ENCODE measurements at places on chromosomes 1 and 21.
A peak's percentile ranks its signal among the peaks of the same experiment; 100 is the strongest.

DNA sequence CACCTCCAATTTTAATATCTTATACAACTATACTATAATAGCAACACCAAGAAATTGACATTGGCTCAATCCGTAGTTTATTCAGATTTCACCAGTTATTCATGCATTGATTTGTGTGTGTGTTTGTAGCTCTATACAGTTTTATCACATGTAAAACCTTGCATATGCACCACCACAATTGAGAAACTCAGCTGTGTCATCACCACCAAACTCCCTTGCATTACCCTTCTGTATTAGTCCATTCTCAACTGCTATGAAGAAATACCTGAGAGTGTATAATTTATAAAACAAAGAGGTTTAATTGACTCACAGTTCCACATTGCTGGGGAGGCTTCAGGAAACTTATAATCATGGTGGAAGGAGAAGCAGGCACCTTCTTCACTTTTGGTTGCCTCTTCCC lies 162.1 kb downstream of the PATJ start:
- no peak for DNase-seq

- DNase-seq, result no peak
These were observed 14.3 kb upstream of the COX20 start for GRCh38 chr1:244821134-244821533.

GRCh38 chr1:200525090-200525987 lies 95.2 kb downstream of the KIF14 start:
- no peak for DNase-seq

DNA sequence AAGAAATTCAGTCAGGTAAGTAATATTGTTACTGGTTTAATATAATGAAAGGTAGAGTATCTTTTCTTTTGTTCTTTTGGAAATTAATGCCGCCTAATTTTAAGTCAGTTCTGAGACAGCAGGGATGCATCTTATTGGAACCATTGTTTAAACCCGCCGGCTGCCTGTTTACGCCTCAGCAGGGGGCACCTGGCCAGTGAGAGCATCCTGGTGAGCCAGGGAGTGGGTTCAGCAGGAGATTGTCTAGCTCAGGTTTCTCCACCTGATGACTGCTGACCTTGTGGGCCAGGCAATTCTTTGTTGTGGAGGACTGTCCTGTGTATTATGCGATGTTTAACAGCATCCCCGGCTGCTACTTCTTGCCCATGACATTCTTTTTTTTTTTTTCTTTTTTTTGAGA lies 30.2 kb downstream of the CHAF1B start:
- DNase-seq, result no peak

- no peak for DNase-seq
These were observed 31.1 kb downstream of the BCAS2 start for GRCh38 chr1:114550336-114550735.

DNA sequence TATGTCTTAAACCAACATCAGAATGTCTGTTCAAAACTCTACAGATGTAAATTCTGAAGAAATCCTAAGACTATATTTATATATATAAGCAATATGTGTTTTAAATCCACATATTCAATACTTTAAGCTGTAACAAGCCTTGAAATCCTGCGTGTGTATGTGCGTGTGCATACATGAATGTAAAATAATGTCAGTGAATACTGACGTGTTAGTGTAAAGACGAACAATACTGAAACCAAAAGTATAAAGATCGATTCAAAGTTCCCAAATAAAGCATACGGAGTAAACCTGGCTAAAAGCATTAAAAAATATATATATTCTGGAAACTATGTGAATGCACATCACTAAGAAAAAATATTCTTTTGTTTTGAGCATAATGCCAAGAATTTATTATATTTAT lies 668.6 kb upstream of the NCAM2 start:
- no peak for DNase-seq

- DNase-seq, result no peak
These were observed 5.1 kb upstream of the NAV1 start for GRCh38 chr1:201533836-201534235.

- no peak for DNase-seq
These were observed 45.8 kb upstream of the FMOD start for GRCh38 chr1:203396595-203397194.

GRCh38 chr1:21931171-21932093 lies 5.7 kb downstream of the HSPG2 start:
- no peak for DNase-seq

DNA sequence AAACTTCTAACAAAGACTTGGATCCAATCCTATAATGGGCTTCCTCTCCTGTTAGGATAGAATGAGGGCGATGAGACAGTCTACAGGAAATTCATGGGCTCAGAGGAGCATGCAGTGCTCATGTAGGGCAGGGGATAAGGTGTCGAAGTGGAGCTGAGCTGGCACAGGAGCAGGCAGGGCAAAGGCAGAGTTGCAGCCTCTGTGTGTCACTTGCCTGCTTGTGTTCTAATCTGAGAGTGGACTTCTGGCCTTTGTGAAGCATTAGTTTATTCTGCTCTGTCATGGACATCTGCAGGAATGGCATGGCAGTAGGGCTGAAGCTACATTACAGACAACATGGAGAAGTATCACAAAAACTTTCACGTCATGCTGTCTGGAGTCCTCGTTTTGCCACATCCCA lies 32.6 kb downstream of the LHX8 start:
- no peak for DNase-seq

GRCh38 chr1:93732514-93732913 lies 50.9 kb upstream of the BCAR3 start:
- no peak for DNase-seq

DNA sequence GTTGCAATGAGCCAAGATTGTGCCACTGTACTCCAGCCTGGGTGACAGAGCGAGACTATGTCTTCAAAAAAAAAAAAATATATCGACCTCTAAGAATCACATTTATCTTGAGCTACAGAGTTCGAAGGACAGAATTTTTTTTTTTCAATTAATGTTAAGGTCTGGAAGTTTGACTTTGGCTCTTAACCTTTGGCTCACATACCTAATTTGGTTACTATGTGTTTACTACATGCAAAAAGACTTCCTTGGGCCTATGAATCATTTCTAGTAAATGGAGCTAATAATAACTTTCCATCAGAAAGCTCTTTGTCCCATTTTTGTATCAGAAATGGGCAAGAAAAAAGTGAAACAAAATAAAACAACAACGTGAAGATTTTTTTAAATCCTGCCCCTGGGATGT lies 351.2 kb downstream of the SMYD3 start:
- DNase-seq, result no peak

DNA sequence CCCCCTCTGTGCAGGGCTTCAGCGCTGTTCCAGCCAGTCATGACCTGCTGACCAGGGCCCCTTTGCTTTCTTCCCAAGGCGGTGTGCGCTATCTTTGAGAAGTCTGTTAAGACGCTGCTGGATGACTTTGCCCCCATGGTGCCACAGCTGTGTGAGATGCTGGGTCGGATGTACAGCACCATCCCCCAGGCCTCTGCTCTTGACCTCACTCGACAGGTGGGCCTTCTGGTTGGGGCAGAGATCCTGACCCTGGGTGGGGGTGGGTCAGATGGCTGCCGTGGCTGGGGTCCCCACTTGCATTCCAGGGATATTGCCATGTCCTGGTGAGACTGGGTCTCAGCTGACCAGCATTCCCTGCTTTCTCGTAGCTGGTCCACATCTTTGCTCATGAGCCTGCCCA lies 9.0 kb upstream of the DPH2 start:
- DNase-seq, result no peak

DNA sequence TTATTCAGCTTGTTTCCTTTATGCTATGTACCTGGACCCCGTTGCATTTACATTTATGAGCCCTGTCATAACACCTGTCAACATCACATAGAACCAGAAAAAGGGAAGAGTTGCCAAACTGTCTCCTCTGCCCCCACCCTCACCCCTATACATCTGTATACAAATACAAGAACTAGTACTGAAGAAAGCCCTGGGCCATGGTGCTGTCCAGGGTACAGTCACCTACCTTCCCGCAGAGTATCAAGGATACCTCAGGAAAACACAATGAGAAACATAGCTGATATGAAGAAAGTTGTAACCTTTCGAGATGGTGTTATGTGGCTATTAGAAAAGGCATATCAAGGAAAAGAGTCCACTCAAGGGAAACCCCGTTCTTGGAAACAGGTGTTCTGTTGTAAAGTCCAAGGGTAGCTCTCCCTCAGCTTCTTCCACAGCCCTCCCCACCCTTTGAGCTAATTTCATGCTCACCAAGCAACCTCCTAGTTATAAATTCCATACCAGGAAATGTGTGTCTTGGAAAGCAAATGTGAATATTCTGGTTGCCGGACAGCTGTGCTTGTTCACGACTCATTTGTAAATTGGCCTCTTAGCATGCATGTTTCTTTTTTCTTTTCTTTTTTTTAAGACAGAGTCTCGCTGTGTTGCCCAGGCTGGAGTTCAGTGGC lies 16.7 kb upstream of the AVPR1B start:
- DNase-seq, result no peak

DNA sequence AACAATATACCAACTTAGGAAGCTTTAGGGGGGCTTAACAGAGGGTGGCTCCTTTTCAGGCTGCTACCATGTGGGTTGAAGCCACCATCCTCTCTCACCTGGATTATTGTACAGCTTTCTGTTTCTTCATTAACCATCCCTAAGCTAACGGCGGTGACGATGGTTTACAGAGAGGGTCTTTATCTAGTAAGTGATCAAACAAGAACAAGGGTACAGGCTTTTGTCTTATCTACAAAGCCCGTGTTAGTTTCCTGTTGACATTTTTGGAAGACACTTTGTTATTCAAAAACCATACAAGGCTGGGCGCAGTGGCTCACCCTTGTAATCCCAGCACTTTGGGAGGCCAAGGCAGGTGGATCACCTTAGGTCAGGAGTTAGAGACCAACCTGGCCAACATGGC lies 20.4 kb downstream of the SLC25A33 start:
- DNase-seq, result no peak

DNA sequence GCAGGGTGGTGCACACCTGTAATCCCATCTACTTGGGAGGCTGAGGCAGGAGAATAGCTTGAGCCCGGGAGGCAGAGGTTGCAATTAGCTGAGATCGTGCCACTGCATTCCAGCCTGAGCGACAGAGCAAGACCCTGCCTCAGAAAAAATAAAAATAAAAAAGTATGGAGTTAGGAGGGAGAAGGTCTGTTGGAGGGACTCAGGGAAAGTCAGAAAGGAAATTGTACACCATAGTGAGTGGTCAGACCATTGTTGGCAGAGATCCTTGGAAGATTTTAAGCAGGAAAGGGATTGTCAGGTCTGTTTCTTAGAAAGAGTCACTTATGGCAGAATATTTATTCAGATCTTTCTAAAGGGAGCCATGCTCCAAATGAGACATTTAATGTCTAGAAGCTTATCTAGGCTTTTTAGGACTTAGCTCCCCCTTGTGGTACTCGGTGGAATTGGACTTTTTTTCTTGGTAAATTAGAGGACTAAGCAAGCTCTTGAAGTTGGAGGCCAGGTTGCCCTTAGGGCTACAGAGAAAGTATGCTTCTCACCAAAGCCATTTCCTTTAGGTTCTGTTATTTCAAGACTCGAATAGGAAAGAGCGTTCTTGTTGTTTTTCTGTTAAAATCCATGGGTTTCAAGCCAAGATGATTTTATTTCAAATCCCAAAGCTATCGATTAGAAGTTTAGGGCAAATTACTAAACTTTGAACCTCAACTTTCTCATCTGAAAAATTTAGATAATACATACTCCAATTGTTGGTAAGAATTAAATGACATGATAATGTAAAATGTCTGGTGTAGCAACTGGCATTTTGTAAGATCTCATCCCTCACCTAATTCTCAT lies 16.5 kb downstream of the MIA3 start:
- DNase-seq, result no peak

DNA sequence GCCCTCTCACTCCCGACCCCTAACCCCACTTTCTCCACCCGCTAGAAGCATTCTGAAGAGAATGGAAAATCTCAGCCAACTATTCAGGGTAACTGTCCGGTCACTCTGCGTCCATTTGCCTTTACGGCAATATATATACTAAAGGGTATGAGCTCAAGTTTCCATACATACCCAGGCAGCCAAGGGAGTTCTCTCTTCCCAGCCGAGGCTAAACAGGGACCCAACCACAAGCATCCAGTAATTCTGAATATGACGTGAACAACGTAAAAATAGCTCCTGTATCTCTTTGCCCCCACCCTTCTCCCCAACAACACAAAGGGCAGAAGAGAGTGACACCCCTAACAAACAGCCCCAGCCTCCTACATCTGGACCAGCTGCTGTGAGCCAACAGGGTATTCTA lies 67.7 kb downstream of the SSBP3 start:
- no peak for DNase-seq

DNA sequence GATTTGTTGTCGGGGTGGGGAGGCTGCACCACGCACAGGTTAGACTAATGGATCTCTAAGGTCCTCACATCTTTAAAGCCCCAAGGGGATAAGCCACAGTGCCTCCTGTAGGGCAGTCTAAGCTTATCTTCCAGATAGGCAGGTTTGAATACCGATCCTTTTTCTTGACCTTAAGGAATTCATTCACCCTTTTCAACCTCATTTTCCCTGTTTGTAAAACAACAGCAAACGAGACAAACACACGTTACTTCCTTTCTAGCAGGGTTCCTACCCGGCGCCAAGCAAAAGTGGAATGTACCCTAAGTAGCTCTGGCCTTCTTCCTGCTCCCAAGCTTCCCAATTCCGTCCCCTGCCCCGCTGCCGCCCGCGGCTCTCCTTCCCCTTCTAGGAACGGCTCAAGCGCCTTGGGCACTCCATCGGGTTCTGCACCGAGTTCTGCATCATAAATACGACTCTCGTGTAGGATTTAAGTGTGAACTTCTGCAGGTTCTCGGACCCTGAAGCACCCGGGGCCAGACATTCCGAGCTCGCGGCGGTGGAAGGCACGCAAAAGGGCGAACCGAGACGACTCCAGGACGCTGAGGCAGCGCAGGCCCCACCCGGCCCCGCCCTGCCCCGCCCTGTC lies 548 bp upstream of the CDC20 start:
- no peak for DNase-seq

DNA sequence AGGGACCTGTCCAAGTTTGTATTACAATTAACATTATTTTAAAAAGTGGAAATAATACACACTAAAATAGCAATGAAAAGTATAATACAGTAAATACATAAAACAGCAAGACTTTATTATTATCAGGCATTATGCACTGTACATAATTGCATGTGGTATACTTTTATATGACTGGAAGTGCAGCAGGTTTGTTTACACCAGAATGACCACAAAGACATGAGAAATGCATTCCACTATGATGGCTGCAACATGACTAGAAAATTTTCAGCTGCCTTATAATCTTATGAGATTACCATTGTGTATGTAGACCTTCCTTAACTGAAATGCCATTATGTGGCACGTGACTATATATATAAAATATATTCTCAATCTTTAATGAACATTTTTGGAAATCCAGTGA lies 1699.6 kb downstream of the KCNT2 start:
- DNase-seq, result no peak

DNA sequence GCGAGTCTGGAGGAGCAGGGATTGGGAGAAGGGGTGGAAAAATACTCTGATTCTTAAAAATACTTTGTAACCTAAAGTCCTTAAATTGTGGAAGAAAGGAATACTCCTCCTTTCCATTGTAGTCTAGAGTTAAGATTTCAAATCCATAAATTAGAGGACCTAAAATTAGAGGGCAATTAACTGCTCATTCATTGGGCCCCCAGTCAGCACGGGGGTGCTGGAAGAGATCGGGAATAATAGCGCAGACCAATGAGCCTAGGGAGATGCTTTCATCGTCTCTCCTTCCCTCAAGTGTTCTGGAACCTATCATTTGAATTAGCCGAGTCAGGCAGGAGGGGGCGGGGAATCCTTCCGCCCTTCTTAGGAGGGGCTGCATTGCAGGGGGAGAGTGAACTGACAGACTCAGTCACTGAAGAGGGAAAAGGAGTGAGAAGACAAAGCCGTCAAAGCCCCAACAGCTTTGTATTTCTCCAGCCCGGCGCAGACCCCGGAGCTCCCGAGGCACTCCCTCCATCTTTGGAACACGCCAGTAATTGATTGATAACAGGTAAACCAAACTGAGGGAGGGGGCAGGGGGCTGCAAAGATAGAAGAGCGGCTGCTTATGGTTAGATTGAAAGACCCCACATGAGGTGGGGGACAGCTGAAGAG lies at the start of gene MLLT11:
Gene MLLT11 (plus strand): TSS at position 391 of the 650 bp plus-strand sequence. CDS start 6,828 bp downstream, outside the sequence.
- peak; percentile 43 for DNase-seq
